ENCODE measurements at places on chromosomes 13 and 19.

- DNase-seq, result peak; percentile 22
Measured at GRCh38 chr19:1650650-1651567, 1.5 kb downstream of the TCF3 start.

- DNase-seq, result no peak
Measured at GRCh38 chr13:58239774-58240268, 608.3 kb downstream of the PCDH17 start.

DNA sequence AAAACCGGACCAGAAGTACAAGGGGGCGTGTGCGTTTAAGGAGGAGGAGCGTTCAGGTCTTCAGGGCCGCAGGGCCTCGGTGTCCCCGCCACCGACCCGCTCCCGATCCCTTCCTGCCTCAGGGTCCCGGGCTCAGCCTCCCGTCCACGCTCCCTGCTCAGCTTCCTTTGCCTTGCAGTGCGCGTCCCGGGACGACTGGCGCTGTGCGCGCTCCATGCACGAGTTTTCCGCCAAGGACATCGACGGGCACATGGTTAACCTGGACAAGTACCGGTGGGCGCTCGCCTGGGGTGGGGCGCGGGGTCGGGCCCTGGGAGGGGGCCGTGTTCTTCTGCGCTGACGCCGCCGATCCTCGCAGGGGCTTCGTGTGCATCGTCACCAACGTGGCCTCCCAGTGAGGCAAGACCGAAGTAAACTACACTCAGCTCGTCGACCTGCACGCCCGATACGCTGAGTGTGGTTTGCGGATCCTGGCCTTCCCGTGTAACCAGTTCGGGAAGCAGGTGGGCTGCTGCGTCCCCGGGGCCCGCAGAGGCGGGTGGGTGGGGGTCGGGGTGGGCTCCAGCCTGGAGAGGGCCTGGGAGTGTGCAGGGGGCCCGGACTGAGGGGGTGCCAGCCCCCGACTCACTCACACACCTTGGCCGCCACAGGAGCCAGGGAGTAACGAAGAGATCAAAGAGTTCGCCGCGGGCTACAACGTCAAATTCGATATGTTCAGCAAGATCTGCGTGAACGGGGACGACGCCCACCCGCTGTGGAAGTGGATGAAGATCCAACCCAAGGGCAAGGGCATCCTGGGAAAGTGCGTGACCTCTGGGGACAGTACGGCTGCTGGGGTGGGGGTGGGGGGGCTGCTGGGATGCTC lies 1.4 kb downstream of the GPX4 start:
- peak; percentile 40 for DNase-seq

GRCh38 chr19:5358173-5358800 lies 17.7 kb upstream of the PTPRS start:
- no peak for DNase-seq

DNA sequence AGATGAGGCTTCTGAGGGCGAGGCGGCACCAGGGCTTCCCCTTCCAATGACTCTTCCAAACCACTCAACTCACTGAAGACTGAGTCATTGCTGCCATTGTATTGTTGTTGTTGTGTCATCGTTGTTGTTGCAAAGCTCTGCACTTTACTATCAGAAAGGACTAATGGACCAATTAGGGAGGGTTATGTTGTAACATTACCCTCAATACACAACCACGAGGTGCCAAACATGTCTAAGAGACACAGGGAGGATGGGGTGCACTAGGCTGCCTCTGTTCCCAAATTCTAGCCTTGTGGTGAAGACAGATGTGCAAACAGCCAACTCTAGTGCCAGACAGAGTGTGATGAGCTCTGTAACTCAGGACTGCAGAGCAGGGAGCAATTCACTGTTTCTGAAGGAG lies 1075.2 kb downstream of the UQCRFS1 start:
- DNase-seq, result no peak

GRCh38 chr13:97221989-97222700 lies at the start of gene MBNL2:
Gene MBNL2 (plus strand): TSS chr13:97222333. CDS start chr13:97276236, 53,903 bp downstream.
- peak; percentile 89 for DNase-seq

GRCh38 chr13:53250977-53251376 lies 222.4 kb downstream of the OLFM4 start:
- no peak for DNase-seq

DNA sequence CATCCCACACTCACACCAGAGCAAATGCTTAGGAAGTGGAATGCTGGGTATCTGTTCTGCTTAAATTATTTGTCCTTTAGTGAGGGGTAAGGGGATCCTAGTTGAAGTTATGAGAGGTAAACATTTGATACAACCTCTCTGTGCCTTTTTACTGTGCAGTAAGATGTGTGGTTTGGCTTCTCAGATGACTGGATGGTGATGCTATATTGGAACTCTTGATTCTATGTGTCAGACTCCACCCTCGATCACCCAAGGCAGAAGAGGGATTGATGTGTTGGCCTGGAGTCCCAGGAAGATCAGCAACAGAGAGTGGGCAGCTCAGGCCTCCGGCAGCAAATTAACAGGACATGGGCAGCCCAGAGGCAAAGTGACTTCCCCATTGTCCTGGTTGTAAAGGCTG lies 66.7 kb downstream of the SIPA1L3 start:
- DNase-seq, result no peak

DNA sequence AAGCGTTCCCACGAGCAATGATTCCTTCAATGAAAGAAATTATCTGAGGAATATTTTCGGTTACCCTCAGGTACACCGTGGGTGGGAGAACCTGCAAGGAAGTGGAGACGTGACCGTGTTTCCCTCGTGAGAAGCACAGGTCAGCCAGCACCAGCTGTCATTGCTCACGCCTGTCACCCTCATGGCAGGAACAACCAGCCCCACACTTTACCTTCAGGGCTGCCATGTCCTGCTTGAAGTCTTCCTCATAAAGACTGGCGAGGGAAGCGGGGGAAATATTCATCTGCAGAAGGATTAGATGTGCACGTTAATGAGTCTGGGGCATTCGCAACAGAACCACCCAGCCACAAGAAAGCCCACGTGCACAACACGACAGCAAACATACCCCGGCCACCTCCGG lies 18.2 kb downstream of the CARS2 start:
- no peak for DNase-seq

DNA sequence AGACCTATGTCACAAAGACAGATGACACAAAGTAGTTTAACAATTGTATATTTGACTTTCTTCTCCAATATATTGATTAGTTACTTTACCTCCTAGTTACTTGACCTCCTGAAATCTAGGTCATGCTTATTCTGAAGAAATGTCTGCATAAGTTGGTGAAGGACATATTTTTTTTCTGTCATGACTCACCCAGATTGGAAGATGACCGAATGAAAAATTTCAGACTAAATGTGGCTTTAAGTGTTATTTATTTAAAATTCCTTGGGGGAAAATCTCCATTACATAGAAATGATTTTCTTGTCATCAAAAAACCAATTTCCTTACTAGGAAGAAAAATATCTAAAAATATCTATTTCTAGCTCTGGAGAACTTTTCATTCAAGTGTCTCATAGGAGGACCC lies 217.1 kb downstream of the POSTN start:
- no peak for DNase-seq

Data from ACHN (cell line).